Neural crest cell (in vitro differentiated cells): ENCODE measurements at places on chromosomes 2 and 18.
A peak's percentile ranks its signal among the peaks of the same experiment; 100 is the strongest.

- peaks cover 2% of the 10 kb centered on the region for H3K36me3 ChIP-seq
- peak within 1 kb of the TSS; percentile 96 for H3K27ac ChIP-seq
- peaks cover 17% of the 10 kb centered on the region for H3K4me1 ChIP-seq
- peak within 1 kb of the TSS; percentile 97 for H3K4me3 ChIP-seq
- no peak for DNase-seq
Measured at GRCh38 chr18:37565101-37565976, at the start of gene CELF4. TSS of gene CELF4 (minus strand) at chr18:37565798.

GRCh38 chr2:37683241-37683640, 11.8 kb upstream of the CDC42EP3 start:
- no peaks in the 10 kb centered on the region for H3K27me3 ChIP-seq
- no peak for DNase-seq
- no peaks in the 10 kb centered on the region for H3K36me3 ChIP-seq
- H3K27ac ChIP-seq = no peak overlapping the region

DNA sequence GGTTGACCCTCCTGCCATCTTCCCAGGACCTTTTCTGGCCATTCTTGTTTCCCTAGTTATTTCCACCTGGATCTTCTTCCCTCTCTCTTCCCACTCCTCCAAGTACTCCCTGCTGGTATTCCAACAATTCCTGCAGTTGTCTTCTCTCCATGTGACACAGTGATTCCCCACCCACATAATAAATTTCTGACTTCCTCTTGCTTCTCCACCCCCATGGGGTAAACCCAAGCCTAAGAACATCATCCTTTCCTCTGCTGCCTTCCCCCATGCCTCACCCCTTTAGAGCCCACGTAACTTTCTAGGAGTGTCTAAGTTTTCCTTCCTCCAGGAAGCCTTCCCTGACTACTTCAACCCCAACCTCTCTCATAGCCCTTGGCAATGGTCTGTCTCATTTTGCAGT, 72.6 kb downstream of the CELF4 start:
- no peak for DNase-seq
- no peak overlapping the region for H3K27ac ChIP-seq
- H3K27me3 ChIP-seq = peaks cover 33% of the 10 kb centered on the region
- peaks cover 26% of the 10 kb centered on the region for H3K4me1 ChIP-seq

DNA sequence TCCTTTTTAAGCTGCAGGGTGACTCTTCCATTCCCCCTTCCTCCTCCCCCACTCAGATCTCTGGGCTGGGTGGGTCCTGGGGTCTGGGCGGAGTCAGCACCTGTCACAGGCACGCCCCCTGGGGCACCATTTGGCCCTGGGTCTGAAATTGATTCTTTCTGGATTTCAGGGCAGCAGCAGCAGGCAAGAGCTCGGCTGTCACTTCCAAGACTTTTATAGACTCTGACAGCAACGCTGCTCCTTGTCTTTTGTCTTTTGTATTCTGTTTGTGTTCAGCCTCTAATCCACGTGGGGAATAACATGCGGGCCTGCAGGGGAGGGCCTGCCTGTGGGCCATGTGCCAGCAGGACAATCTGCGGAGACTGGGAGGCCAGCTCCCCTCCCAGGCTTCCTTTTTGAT, 3.9 kb downstream of the BOD1L2 start:
- H3K27me3 ChIP-seq = peaks cover 47% of the 10 kb centered on the region
- H3K27ac ChIP-seq = no peak overlapping the region
- no peaks in the 10 kb centered on the region for H3K36me3 ChIP-seq
- no peak for DNase-seq
- H3K4me1 ChIP-seq = peaks cover 47% of the 10 kb centered on the region

DNA sequence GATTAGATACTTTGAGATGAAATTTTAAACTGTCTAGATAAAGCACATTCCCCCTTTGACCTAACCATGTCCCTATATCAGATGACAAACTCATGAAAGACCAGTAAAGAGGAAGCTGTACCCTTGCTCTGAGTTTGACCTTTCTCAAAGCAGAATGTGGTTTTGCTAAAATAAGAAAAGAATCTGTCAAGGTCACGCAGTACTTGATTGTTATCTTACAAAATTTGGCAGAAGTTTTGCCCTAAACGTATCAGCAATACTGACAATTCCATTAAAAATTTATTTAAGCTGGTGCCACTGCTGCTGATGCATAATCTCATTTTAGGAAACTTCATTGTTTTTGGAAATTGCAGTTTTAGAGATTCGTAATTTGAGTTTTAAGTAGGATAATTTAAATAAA, 31.2 kb upstream of the GALM start:
- no peaks in the 10 kb centered on the region for H3K36me3 ChIP-seq
- no peaks in the 10 kb centered on the region for H3K27me3 ChIP-seq
- no peak overlapping the region for H3K27ac ChIP-seq
- H3K4me1 ChIP-seq = no peaks in the 10 kb centered on the region
- no peak for DNase-seq

DNA sequence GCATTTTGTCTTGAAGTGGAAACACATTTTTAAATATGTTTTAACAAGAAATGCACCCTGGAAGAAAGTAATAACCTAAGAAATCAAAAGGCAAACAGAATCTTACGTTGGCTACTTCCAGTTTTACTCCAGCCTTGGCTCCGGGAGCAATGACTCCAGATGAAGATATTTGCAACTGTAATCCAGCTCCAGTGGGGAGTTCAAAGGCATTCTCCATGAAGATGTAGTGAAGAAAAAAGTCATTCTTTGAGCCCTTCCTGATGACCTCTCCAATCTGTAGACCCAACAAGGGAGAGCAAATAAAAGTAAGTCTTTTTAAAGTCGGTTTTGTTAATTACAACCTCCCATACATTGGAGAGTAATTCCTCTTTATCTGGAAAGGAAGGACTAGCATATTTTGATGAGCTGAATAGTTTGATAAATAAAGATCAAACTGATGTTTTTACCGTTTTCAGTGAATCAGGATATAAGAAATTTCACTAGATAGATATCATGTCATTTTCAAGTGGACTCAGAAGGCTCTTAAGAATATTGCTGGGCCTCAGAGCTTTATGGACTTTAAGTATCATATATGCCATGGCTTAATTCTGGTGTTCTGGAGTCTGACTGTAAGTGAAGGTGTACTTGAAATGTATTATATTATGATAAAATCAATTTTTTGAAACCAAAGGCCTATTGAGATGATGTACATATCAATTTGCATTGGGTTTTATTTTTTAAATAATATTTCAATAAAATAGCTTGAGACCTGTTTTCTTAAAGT, 20.3 kb downstream of the APOB start:
- no peaks in the 10 kb centered on the region for H3K36me3 ChIP-seq
- no peak overlapping the region for H3K4me3 ChIP-seq
- no peak for DNase-seq

DNA sequence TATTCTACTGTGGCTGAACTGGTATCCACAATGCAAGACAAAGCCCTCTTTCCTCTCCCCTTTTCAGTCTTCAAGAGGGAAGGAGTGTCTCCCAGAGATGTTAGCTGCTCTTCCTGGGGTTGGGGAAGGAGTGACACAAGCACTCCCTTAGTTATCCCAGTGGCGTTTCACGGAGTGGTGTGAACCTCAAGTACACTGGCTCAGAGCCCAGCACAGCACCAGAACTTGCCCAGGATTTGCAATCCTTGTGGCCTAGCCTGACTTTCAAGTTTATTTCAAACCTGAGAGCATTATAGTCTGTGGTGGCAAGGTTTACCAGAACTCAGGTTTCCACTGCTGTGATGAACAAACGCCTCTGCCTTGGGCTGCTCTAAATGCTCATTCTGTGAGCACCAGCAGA, 162.5 kb downstream of the CCDC102B start:
- no peaks in the 10 kb centered on the region for H3K4me1 ChIP-seq
- no peaks in the 10 kb centered on the region for H3K27me3 ChIP-seq
- no peaks in the 10 kb centered on the region for H3K36me3 ChIP-seq
- no peak for DNase-seq
- H3K27ac ChIP-seq = no peak overlapping the region

- no peaks in the 10 kb centered on the region for H3K4me1 ChIP-seq
- DNase-seq = no peak
- no peak overlapping the region for H3K27ac ChIP-seq
- peaks cover 6% of the 10 kb centered on the region for H3K27me3 ChIP-seq
- no peaks in the 10 kb centered on the region for H3K36me3 ChIP-seq
- no peak overlapping the region for H3K4me3 ChIP-seq
Measured at GRCh38 chr2:177731384-177731783, 338.8 kb downstream of the AGPS start.

GRCh38 chr2:188519136-188519535, 227.5 kb downstream of the GULP1 start:
- no peak for DNase-seq
- H3K4me3 ChIP-seq = no peak overlapping the region
- H3K27me3 ChIP-seq = no peaks in the 10 kb centered on the region
- no peak overlapping the region for H3K27ac ChIP-seq

DNA sequence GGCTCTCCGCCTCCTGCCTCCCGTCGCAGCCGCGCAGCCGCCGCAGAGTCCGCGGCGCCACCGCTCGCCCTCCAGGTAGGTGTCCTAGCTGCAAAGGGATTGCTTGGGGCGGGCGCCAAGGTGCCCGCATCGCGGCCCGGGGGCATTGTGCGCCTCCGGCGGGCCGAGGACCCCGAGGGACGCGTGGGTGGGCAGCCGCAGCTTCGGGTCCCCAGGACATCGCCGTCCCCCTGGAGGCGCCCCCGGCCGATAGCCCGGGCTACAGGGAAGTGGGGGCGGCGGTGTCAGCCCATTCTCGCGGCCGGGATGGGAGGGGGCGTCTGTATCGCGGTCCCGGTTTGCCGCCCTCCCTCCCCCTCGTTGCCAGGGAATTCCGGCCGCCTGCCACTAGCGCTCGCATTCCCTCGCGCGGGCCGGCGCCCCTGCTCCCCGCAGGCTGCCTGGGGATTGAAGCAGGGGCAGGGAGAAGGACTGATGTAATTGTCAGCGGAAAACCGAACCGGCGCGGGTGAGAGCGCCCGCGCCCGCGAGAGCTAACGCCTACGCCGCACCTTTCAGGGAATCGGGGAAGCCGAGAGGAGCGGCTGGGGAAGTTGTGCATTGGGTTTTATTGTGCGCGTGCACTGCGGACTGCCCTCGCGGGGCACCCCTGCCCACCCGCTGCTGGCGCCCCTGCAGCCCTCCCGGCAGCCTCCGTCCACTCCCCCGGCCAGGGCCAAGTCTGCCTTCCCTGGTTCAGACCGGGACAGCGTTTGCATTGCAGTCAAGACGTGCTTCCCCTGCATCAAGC, 483 bp downstream of the OSBPL6 start:
- H3K36me3 ChIP-seq = no peaks in the 10 kb centered on the region
- H3K4me3 ChIP-seq = peak overlapping the region; percentile 98
- peak; percentile 59 for DNase-seq
- H3K4me1 ChIP-seq = peaks cover 35% of the 10 kb centered on the region

DNA sequence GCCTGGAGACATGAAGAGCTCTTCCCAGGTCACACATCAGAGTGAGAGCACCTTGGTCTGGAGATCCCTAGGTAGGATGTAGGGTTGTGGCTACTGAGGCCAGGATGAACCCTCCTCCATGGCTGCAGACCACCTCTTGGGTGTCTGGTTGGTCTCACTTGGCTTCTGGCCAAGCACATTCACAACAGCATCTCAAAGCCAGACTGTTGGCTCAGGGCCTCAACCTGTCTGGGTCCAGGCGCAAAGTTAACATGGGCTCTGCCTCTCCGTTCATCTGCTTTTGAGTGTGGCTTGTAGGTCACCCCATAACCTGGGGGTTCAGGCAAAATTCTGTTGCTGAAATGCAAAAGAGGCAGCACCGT, 40.1 kb downstream of the RHOB start:
- H3K4me3 ChIP-seq = no peak overlapping the region
- H3K27ac ChIP-seq = peak overlapping the region; percentile 40
- DNase-seq = no peak
- no peaks in the 10 kb centered on the region for H3K27me3 ChIP-seq

- H3K27me3 ChIP-seq = no peaks in the 10 kb centered on the region
- no peak overlapping the region for H3K27ac ChIP-seq
- H3K4me1 ChIP-seq = peaks cover 4% of the 10 kb centered on the region
- no peak overlapping the region for H3K4me3 ChIP-seq
- DNase-seq = no peak
Measured at GRCh38 chr2:212264187-212264586, 274.4 kb downstream of the ERBB4 start.

DNA sequence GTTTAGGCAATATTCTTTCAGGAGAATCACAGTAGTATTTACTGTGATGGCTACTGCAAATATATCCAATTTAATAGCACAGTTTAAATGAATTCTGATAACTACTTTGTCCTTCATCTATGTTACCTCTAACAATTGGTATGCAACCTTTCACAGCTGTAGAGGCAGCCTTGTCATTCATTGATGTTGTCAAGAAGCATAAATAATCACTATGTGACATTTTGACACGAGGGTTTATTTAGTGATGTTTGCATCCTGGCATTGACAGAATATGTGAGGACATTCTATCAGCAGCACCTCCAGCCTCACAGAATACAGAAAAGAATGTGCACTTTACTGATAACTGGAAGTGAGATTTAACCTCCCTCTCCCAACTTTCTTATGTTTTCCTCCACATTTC, 9.3 kb upstream of the KCNJ3 start:
- no peak overlapping the region for H3K4me3 ChIP-seq
- DNase-seq = no peak
- no peak overlapping the region for H3K27ac ChIP-seq
- H3K4me1 ChIP-seq = no peaks in the 10 kb centered on the region

GRCh38 chr2:74407682-74408081, 13.7 kb downstream of the C2orf81 start:
- H3K36me3 ChIP-seq = no peaks in the 10 kb centered on the region
- no peak for DNase-seq
- H3K27ac ChIP-seq = no peak overlapping the region

DNA sequence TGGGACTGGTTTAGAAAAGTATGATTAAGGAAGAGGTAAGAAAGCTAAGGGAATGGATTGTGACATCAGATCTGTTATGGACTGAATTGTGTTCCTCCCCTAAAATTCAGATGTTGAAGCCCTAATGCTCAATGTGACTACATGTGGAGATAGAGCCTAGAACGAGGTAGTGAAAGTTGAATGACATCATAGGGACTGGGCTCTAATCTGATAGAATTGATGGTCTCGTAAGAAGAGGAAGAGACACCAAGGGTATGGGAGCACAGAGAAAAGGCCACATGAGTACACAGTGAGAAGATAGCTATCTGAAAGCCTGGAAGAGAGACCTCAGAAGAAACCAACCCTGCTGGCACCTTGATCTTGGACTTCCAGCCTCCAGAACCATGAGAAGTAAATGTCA, 178.3 kb downstream of the TRIB2 start:
- peaks cover 3% of the 10 kb centered on the region for H3K36me3 ChIP-seq
- DNase-seq = no peak
- H3K27me3 ChIP-seq = no peaks in the 10 kb centered on the region
- no peak overlapping the region for H3K4me3 ChIP-seq
- H3K27ac ChIP-seq = peak overlapping the region; percentile 13

DNA sequence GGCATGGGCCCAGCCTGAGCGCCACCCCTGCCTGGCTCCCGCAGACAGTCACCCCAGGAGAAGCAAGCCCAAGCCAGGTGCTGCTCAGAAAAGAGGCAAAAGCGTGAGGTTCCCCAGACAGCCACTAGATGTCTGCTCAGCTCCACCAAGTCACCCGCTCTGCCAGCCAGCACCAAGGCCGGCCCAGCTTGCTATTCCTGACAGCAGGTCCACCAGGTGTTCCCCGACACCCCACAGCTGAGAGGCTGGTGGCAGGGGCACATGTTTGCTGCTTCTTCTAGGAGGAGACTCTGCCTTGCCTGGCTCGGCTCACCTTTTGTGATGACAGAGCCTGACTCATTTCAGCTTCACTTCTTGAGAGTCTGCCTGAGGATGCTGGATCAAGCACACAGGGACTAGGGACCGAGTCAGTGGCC, 206.7 kb downstream of the MGAT5 start:
- no peak overlapping the region for H3K4me3 ChIP-seq
- no peaks in the 10 kb centered on the region for H3K27me3 ChIP-seq
- H3K36me3 ChIP-seq = no peaks in the 10 kb centered on the region
- peak; percentile 36 for DNase-seq
- H3K27ac ChIP-seq = no peak overlapping the region
